Activated CD4-positive, alpha-beta T cell treated with anti-CD3 and anti-CD28 coated beads, Interleukin-2, amount 10 ng/mL, durations not matched to agents 7 days and 5 days (primary cell): ENCODE measurements at places on chromosomes 12 and 14. TPM values are rescaled to one million over a fixed set of nuclear protein-coding genes. Genes with fewer than 3 reads are reported as not detected.
A peak's percentile ranks its signal among the peaks of the same experiment; 100 is the strongest.

DNA sequence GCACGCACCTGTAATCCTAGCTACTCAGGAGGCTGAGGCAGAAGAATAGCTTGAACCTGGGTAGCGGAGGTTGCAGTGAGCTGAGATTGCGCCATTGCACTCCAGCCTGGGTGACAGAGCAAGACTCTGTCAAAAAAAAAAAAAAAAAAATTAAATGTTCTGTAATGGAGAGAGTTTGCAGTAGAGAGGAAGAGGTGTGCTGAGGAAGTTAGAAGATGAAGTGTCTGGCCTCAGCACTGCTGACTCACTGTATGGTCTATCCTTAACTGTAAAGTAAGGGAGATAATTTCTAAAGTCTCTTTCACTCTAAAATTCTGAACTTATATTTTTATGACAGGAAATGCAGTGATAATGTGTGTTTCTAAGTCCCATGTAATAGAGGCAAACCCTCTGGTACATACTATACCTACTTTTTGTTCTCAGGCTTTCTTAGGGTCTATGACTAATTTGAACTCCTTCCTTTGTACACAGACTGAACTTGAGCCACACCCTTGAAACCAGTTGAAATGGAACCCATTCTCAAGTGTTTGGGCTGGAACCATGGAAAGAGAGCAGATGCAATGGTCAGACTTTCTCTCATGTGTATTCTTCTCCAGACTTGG lies 278.1 kb upstream of the FAR2 start:
- H3K4me3 ChIP-seq = no peak overlapping the region
- no peaks in the 10 kb centered on the region for H3K4me1 ChIP-seq

DNA sequence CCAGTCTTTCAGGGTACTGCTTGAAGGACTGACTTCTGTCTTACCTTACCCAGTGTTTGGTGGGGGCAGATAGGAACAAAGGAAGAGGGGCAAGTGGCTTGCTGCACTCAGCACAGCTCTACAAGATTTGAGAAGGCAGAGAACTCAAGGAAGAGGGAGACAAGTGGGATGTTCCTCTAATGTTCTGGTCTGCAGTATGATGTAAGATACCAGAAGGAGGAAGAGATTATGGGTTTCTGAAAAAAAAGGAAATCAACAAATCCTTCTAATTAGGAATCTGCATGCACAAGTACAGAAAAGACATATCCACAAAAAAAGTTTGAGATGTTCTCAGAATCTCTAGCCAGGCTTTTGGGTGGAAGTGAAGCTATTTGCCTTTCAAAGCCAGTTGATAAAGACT lies 37.1 kb downstream of the USP15 start:
- no peak overlapping the region for H3K4me3 ChIP-seq
- no peak overlapping the region for H3K27ac ChIP-seq
- no peak for DNase-seq
- peaks cover 83% of the 10 kb centered on the region for H3K36me3 ChIP-seq

DNA sequence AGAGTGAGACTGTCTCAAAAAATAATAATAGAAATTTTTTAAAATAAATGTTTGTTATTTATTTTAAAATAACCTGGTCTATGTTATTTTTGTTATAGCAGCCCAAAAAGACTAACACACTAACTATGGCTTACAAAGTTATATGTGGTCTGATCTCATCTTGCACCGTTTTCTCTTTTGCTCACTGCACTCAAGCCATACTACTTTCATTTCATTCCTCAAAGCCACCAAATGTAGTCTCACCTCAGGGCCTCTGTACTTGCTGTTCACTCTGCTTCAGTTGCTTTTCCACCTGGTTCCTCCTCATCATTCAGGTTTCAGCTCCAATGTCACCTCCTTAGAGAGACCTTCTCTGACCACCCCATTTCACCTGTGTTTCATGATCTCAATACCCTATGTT lies 55.2 kb upstream of the MDM1 start:
- H3K36me3 ChIP-seq = peaks cover 31% of the 10 kb centered on the region
- DNase-seq = no peak
- H3K27ac ChIP-seq = no peak overlapping the region
- peaks cover 3% of the 10 kb centered on the region for H3K27me3 ChIP-seq

- H3K36me3 ChIP-seq = peaks cover 7% of the 10 kb centered on the region
- DNase-seq = no peak
- peak overlapping the region; percentile 99 for H3K27ac ChIP-seq
- H3K4me1 ChIP-seq = peaks cover 45% of the 10 kb centered on the region
These were observed 62.7 kb upstream of the PTGR2 start for GRCh38 chr14:73788701-73789551.

DNA sequence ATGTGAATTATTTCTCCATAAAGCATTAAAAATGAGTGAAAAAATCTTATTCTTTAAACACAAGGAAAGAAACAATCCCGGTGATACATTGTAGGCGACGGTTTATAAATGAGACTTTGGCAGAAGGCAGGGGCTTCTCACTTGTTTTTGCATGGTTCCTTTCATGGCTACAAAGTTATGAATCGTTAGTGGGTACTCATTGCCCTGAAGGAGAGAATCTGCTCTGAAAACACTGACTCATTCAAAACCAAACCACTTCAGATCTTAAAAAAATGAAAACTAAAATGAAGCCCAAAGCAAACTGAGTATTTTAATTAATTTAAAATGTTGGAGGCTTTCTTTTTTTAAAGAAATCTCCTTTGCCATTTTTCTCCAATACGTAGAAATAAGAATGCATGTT lies 41.4 kb upstream of the AMIGO2 start:
- no peaks in the 10 kb centered on the region for H3K27me3 ChIP-seq
- H3K27ac ChIP-seq = no peak overlapping the region
- peaks cover 39% of the 10 kb centered on the region for H3K36me3 ChIP-seq
- H3K4me3 ChIP-seq = no peak overlapping the region
- peaks cover 13% of the 10 kb centered on the region for H3K4me1 ChIP-seq

DNA sequence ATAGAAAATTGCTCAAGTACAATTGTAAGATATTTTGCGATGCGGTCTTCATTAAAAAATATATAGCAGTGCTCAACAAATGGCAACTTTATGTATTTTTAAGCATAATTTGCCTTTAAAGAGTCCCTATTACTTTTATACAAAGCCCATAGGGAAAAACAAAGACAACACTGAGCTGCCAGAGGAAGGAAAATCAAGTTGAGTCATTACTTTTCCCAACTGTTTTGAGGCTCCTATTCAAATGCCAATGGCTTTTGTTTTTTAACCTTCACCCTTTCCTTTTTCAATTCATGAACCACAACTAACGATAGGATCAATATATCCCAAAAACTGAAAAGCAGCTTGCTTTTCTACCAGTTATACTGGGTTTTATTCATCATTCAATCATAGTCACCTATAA lies 157.6 kb upstream of the PLEKHA5 start:
- H3K4me3 ChIP-seq = no peak overlapping the region
- no peaks in the 10 kb centered on the region for H3K36me3 ChIP-seq
- no peak overlapping the region for H3K27ac ChIP-seq

Gene CIDEB
- total RNA-seq = 28.7 TPM

DNA sequence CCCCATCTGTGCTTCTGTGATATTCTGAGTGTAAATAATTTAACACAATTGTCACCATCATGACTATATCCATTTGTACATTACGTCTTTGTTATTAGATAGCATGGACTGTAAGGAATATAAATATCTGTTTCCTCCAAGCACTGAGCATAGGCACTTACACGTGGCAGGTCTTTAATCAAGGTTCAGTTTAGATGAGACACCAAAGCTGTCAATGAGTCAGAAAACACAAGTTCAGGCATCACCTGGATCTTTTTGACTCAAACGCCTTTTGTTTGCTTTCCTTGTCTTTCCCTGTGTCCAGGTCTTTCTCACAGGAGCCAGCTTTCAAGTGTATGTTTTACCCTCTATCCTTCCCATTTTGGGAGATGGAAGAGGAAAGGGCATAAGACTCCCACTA lies 163.2 kb upstream of the CCDC198 start:
- no peak overlapping the region for H3K27ac ChIP-seq
- no peaks in the 10 kb centered on the region for H3K36me3 ChIP-seq
- DNase-seq = no peak

GRCh38 chr12:10279937-10280336 lies 27.7 kb upstream of the KLRD1 start:
- no peak overlapping the region for H3K27ac ChIP-seq
- H3K36me3 ChIP-seq = no peaks in the 10 kb centered on the region
- no peak for DNase-seq

DNA sequence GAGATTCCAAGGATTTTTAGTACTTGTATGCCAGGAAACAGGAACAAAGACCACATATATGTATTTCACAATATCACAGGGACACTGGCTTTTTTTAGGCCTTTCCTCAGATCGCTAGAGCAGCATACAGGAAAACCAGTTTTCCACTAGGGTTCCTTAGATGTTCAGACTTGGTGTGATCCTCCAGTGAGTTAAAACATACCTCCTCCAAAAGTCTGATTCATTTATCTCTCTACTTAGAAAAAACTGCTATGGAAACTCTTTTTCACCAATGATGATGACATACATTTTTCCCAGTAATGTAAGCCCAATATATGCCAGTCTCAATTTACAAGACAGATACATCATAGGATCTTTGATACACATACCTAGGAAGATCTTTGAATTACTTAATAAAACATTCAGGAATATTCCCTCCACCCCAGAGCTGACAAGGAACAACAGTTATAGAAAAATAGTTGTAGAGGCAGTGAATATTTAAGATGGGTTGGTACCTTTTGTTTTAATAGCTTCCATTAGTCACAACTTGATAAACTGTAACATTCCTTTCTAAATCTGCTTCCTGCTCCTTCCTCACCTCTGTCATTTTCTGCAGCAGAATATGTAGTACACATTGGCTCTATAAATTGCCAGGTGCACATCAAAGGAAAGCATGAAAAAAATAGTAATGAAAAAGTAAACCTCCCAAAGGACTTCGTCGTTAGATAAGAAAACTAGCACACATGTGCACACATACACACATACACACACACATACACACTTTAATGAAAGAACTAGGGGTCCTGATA lies 27.5 kb downstream of the BCAT1 start:
- DNase-seq = no peak
- no peak overlapping the region for H3K4me3 ChIP-seq
- H3K27me3 ChIP-seq = no peaks in the 10 kb centered on the region
- peaks cover 2% of the 10 kb centered on the region for H3K36me3 ChIP-seq
- H3K27ac ChIP-seq = no peak overlapping the region

- H3K4me3 ChIP-seq = peak overlapping the region; percentile 100
- H3K4me1 ChIP-seq = peaks cover 57% of the 10 kb centered on the region
- peaks cover 39% of the 10 kb centered on the region for H3K36me3 ChIP-seq
- peak; percentile 57 for DNase-seq
- H3K27ac ChIP-seq = peak overlapping the region; percentile 98
These were observed 596 bp downstream of the DLST start for GRCh38 chr14:74882103-74882920.

- no peak overlapping the region for H3K4me3 ChIP-seq
- H3K27me3 ChIP-seq = no peaks in the 10 kb centered on the region
These were observed 7.7 kb upstream of the TMEM132D start for GRCh38 chr12:129911428-129912049.
